GM12891 (cell line): ENCODE measurements at places on chromosomes 3 and 15.

- DNase-seq: peak; percentile 71
Measured at GRCh38 chr3:45841757-45842491, at the start of gene LZTFL1. Gene LZTFL1, minus strand, starts transcription at chr3:45842119. Its CDS starts 128 bp downstream, at chr3:45841991.

GRCh38 chr3:160860346-160860745 is 104.3 kb downstream of the PPM1L start:
- DNase-seq: no peak

DNA sequence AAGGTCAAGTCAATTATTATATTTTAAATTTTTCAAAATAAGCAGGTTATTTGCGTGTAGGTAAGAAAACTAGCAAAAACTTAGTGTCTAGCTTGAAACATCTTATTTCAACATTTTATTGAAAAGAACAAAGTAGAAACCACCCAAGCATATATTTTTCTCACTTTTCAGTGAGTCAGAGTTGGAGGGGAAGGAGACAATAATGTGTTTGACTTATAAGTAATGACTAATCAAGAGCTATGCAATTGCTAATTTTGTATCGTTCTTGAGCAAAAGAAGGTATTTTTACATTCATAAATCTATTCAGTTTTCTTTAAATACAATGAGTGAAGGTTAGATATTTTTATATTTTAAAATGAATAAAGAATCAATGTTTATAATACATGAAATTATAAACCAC is 54.4 kb upstream of the P2RY1 start:
- DNase-seq: no peak

- DNase-seq: no peak
Measured at GRCh38 chr3:86702381-86702958, 288.5 kb downstream of the VGLL3 start.

- no peak for DNase-seq
Measured at GRCh38 chr3:191253089-191253799, 54.2 kb downstream of the OSTN start.

DNA sequence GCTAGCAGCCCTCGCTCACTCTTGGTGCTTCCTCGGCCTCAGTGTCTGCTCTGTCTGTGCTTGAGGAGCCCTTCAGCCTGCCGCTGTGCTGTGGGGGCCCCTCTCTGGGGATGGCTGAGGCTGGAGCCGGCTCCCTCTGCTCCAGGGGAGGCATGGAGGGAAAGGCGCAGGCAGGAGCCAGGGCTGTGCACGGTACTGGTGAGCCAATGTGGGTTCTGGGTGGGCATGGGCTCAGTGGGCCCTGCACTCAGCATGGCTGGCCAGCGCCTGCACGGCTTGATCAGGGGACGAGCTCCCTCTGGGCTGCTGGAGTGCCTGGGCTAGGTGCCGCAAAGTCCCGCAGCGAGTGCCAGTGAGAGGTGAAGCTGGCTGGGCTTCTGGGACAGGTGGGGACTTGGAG is 260.0 kb downstream of the SI start:
- DNase-seq: no peak

- DNase-seq: no peak
Measured at GRCh38 chr3:82031596-82031995, 270.2 kb upstream of the GBE1 start.

DNA sequence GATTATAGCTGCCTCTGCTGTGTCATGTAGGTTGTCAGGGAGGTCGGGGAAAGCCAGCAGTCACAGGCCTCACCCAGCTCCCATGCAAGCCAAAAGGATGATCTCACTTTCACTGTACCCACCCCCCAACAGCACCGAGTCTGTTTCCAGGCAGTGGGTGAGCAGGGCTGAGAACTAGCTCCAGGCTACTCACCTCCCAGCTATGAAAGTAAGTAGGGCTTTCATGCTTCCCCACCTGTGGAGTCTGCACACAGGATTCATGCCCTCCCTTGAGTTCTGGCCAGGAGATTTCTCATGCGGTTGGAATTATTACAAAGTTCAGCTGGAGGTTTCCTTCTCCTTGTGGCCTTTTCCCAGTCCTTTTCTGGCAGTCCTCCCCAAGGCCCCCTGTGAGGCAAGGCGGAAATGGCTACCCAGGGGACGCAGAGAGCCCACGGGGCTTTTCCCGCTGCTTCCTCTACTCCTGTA is 356.2 kb downstream of the SV2B start:
- DNase-seq: no peak

DNA sequence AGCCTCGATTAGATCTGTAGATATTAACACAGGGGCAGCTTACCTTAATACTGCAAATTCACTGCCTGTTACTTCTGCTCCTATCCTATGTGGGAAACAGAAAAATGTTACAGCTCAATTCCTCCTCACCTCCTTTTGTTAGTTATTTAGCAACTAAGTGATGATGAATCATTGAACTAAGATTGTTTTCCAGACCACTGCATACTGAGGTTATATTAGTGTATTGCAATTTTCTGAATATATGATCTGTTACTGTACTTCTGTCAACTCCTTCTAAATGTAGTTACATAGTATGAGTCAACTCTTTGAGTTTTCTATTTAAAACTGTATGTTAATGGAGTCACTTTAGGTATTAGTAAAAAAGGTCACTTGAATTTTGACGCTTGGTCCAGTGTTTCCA is 331.5 kb upstream of the SLCO3A1 start:
- DNase-seq: no peak

DNA sequence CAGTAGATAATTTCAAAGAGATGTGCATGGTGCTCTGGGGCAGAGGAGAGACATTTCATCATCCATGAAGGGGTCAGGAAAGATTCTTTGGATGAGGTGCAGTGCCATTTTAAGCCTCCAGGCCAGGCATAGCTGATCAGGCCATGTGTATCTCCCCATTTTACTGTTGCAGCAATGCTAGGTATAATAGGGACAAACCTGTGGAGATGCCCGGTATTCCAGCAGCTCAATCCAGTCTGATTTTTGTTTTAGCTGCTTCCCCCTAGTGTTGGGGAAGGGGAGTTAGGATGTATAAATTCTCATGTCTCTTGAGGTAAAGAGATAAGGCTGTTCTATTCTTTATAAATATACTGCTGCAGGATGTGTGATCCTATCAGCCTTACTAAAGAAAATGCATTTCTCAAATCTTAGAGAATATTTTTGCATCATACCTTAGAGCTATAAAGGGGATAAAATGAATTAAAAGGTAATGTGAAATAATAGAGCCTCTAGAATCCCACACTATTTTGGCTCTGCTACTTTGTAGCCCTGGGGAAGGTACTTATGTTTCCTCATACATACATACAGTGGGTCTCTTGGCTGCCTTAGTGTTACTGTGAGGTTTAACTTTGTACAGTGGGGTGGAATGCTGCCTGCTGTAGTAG is 5.2 kb downstream of the CDV3 start:
- no peak for DNase-seq

DNA sequence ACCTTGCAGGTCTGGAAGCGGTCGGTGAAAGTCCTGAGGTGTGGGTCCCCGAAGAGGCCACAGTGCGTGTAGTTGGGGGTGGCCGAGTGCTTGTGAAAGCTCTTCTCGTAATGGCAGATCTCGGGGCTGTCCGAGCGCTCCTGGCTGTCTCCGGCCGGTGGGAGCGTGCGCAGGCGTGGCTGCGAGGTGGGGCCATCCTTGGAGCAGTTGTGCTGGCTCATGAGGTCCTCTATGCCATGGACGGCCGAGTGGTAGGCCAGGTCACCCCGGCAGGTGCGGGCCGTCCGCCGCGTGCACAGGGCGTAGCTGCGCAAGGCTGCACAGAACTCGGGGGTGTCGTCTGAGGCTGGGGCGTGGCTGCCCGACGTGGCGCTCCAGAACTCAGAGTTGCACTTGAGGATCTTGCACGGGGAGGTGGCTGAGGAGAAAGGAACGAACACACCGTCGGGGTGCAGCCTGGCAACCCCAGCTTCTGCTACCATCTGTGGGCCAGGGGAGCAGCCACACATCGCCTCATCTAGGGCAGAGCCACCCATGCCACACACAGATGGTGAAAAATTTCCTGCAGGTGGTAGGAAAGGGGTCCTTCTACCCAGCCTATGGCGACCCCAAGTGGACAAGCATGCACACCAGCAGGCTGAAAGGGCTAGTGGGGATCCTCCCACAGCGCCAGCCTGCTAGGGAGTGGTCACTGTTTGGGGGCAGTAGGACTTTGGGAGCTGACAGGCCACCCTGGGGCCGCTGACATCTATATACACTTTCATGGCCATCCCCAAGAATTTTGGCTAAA is 36.7 kb downstream of the RGMA start:
- no peak for DNase-seq
